RPMI8226 (cell line): ENCODE measurements at places on chromosomes 6 and 20.

GRCh38 chr6:125262016-125263013 is 39.5 kb downstream of the HDDC2 start:
- DNase-seq: no peak

DNA sequence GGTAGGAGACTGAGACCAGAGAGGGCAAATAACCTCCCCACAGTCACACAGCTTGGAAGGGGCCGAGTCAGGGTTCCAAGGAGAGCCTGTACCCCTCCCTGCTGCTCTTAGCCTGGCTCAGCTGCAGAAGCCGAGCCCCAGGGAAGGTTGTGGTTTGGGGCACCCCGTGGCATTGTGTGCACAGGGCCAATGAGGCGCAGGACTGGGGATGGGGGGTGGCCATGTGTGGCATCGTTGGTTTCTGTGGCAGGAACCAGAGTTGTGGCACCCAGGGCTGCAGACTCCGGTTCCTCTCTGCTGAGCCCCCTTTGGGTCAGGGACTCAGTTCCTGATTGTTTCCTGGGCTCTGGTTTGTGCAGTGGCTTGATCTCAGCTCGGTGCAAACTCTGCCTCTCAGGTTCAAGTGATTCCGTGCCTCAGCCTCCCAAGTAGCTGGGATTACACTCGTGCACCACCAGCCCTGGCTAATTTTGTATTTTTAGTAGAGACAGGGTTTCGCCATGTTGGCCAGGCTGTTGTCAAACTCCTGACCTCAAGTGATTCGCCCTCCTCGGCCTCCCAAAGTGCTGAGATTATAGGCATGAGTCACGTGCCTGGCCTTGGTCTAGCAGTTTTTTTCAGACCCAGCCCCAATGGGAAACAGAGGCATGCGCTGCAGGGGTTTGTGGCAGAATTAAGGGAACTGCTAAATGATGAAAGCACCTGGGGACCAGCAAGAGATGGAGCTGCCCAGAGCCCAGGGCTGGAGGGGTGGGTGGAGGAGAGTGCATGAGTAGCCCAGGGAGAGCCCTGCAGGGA is 221.0 kb upstream of the SULF2 start:
- no peak for DNase-seq

GRCh38 chr20:25372584-25373336 is 17.9 kb downstream of the ABHD12 start:
- no peak for DNase-seq

- no peak for DNase-seq
Measured at GRCh38 chr6:119234941-119235340, 114.6 kb downstream of the MAN1A1 start.

DNA sequence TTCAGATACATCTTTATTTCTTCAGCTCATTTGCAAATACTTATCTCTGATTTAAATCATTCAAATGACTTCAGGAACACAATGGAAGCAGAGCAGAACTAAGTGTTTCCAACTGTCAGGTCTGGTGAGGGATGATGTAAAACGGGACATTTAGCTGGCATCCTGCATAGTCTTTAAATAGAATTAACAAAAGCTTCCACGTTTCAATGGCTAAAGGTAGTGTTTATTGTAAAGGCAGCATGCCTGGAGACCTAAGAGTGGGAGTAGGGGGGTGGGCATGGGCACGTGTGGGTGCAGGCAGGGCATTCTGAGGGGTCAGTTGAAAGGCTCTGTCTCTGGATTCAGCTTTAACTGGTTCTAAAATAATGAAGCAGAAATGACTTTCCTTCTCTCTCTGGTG is 174.9 kb downstream of the PLCB1 start:
- no peak for DNase-seq

DNA sequence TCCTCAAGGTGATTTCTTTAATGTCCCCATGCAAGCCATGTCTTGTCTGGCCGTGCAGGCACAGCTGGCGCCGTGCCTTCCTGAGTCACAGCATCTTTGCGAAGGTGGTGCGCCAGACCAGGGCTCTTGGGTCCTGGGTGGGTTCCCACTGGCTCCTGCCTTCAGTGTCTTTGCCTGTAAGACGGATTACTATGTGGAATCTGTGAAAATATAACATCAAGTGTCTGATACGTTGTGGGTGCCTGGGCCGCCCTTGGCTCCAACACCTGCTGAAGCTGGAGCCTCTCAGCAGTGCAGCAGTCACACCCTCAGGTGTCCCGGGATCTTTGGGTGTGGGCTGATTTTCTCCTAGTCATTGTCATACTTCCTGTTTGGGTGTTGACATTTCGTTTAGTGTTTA is 3.2 kb downstream of the OSBPL2 start:
- no peak for DNase-seq

DNA sequence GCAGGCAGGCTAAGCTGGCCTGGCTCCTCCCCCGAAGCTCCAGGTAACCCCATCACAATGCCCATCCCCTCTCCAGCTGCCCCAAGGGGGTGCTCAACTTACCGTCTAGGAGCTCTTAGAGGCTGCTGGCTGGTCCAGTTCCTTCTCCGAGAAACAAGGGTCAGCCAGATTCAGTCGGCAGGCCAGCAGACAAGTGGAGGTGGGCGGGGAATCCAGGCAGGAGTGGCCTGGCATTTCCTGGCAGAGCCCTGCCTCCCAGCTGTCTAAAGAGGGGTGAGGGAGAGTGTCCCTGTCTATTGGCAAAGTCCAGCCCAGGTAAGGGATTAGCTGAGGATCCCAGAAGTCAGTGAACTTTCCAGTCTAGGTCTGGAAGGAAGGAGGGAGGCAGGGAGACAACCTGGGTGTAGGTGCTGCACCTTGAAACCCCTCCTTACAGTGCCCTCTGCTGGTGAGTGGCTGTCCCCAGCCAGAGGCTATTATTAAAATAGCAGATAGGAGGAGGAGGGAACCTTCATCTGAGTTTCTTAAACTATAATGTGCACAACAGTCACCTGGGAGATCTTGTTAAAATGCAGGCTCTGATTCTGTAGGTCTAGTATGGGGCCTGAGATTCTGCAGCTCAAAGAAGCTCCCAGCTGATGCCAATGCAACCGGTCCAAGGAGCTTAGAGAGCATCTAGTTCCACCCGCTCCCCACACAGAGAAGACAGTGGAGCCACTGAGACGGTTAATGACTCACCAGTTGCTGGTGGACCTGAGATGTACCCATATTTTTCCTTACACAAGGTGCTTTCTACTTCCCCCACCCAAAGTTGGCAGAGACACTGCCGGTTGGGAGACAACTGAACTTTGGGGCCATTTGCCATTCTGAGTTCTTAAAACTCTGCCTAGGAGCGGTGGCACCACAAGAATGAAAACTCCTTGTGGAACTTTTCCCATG is at the start of gene UNC5CL:
Gene UNC5CL, minus strand, starts transcription at position 162 of the 939 bp plus-strand sequence. CDS start 4,147 bp downstream, outside the sequence.
- peak; percentile 67 for DNase-seq

- DNase-seq: no peak
Measured at GRCh38 chr6:11448038-11448437, 89.5 kb upstream of the TMEM170B start.

DNA sequence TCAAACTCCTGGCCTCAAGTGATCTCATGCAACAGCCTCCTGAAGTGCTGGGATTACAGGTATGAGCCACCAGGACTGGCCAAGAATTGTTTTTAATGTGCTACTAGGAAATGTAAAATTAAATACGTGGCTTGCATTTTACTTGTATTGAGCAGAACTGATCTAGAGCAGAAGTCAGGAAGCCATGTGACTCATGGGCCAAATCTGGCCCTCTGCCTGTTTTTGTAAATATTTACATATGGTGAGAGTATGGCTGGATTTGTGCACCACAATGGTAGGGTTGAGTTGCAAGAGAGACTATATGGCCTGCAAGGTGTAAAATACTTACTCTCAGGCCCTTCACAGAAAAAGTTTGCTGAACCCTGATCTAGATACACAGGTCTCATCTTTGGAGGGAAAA is 75.8 kb downstream of the LAMP5 start:
- DNase-seq: no peak

DNA sequence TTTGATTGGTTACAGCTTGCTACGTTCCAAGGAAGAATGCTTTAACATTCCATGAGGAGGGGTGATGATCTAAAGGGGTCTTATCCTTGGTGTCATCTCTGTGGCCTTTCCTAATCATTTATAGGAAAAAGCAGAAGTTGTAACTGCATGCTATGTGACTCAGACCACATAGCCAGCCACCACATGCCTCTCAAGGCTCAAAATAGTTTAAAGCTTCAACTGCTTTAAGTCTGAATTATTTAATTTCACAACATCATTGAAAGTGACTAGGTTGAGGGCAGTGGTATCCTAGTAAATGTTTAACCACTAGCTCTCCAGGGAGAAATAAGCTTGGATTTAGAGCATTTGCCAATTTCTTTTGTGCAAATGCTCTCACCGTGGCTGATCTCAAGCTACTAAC is 29.7 kb downstream of the MC3R start:
- DNase-seq: no peak

DNA sequence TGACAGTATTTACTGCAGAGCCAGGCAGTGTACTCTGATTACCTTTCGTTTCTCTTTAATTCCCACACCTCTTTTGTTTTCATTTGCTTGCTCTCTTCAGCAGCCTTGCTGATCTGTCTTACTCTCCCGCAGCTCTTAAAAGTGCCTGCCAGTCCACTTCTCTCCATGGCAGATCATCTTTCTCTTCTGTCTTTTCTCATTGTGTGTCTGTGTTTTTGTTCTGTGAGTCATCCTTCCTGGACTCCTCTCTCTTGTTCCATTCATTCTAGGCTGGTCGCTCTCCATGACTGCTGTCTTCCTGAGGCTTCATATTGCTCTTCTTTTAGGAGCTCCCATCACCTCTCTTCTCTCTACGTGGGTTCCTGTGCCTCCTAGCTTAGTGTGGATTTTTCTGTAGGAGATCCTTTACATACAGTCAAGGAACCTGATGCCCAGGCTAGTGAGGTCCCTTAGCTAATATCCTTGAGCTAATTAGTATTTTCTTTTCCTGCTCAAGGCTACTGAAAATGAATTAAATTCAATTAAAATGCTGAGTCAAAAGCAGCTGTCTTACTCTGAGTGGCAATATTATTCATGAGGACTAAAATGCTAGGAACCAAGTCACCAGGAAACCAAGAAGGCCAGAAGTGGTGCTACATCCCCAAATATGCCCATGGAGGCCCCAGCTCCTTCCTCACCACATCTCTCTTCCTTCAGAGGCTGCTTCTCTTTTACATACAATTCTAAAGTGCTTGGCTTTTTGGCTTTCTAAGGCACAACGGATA is 86.1 kb downstream of the SLX4IP start:
- DNase-seq: no peak

- no peak for DNase-seq
Measured at GRCh38 chr6:45667300-45667699, 289.6 kb upstream of the SUPT3H start.

GRCh38 chr20:21133404-21133803 is 7.5 kb downstream of the KIZ start:
- DNase-seq: no peak

DNA sequence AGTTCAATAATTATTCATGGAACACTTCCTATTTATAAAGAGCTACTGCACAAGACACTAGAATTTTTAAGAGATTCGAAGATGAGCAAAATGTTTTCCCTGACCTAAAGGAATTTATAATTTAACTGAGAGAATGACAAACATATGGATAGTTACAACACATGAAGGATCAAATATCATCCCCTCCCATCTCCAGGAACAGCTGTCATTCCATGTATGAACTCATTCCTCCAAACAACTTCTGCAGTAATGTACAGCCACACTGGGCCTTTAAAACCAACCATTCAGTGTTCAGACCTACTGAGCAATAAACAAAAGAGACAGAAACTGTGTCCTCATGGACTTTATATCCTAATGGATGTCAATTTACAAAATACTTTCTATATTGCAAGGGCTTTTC is 87.8 kb downstream of the KIF16B start:
- no peak for DNase-seq

GRCh38 chr6:153108315-153108714 is 22.8 kb downstream of the RGS17 start:
- DNase-seq: no peak

DNA sequence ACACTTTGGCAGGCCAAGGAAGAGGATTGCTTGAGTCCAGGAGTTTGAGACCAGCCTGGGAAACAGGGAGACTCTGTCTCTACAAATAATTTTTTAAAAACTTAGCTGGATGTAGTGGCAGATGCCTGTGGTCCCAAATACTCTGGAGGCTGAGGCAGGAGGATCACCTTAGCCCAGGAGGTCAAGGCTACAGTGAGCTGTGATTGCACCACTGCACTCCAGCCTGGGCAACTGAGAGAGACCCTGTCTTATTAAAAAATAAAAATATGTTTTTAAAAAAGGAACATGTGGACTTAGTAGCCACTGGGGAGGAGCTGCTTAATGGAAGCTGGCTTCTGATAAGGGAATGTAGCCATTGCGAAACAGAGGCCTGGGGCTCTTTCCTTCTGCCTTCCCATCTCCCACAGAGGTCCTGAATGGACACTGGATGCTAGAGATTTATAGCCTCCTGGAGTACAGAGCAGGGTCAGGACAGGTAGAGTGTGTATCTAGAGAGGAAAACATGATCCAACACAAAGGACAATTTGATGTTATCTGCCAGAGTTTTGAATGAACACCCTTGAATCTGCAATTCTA is 21.7 kb upstream of the GMNN start:
- DNase-seq: no peak

- DNase-seq: no peak
Measured at GRCh38 chr6:87274660-87275274, 47.6 kb upstream of the SMIM8 start.

- DNase-seq: no peak
Measured at GRCh38 chr6:134427721-134428120, 109.8 kb upstream of the SGK1 start.

DNA sequence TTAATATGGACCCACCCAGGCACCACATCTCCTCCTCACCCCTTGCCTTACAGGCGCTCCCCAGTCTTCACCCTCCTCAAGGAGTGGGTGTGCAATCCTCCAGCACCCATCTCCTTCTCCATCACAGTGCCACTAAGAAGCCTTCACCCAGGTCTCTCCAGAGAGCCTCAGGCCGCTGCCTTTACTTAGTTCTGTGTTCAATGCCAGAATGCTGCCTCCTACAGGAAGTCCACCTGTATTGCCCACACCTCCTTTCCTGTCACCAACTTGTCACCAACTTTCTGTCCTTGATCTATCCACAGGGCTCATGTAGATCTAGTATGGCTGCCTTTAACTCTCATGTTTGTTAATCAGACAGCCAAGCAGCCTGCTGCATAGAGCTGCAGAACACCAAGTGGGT is 586 bp upstream of the LST1 start:
- peak; percentile 49 for DNase-seq

DNA sequence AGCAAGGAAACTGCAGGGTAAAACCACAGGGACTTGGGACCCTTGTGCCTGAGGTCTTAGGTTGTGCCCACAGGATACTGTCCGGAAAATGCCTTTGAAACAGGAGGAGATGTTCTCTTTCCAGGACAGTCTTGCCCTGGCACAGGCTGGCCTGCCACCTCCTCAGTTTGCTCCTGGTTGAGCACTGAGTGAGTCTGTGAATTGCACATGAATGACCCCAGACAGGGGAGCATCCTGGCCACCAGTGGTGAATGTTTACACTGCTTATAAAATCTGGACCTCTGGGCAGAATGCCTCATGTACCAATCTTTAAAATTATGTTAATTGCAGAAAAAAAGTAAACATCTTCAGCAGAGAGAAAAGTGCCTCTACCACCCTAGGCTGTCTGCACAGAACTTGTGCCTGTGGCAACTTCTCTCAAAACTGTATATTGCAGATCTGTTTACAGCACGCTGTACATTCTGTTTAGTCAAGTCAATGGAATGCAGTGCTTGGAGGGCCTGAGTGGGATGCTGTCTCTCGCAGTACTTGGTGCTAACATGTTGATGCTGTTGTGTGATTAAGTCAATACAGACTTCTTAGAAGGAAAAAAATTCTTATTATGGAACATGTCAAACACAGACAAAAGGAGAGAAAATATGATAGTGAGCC is 242.1 kb downstream of the SOD2 start:
- DNase-seq: no peak

GRCh38 chr6:133431031-133431430 is 189.9 kb downstream of the EYA4 start:
- DNase-seq: no peak
